Peyer's patch (tissue), 4 donors: ENCODE measurements at places on chromosomes 5 and 9. TPM values are rescaled to one million over a fixed set of nuclear protein-coding genes. Genes with fewer than 3 reads are reported as not detected.

IFNB1 gene
- total RNA-seq, result not detected

ARL10 gene
- total RNA-seq, result 6.2 TPM

CFAP90 gene
- not detected for total RNA-seq

ZCCHC9 gene
- total RNA-seq, result 24.5 TPM

RNF224 gene
- not detected for total RNA-seq

FAM240B gene
- not detected for total RNA-seq

SPTLC1 gene
- total RNA-seq, result 79.4 TPM

NMUR2 gene
- not detected for total RNA-seq

NUTM2F gene
- total RNA-seq, result not detected

PCDHB11 gene
- total RNA-seq, result 2.8 TPM

TXNDC8 gene
- total RNA-seq, result not detected

HCN1 gene
- not detected for total RNA-seq

NTNG2 gene
- total RNA-seq, result 9.1 TPM

MEIKIN gene
- total RNA-seq, result not detected

EGFL7 gene
- total RNA-seq, result 53.1 TPM

RNF180 gene
- total RNA-seq, result 3.3 TPM

GABRA6 gene
- not detected for total RNA-seq

CCDC152 gene
- total RNA-seq, result 0.40 TPM

ZNF883 gene
- total RNA-seq, result not detected

N4BP3 gene
- 2.5 TPM for total RNA-seq

STPG3 gene
- total RNA-seq, result not detected

RFX3 gene
- 3.9 TPM for total RNA-seq

ANKRD34B gene
- not detected for total RNA-seq

KCNV2 gene
- total RNA-seq, result not detected

FSTL4 gene
- 0.35 TPM for total RNA-seq

GABRB2 gene
- total RNA-seq, result not detected

LRRC19 gene
- 6.6 TPM for total RNA-seq

PLAC8L1 gene
- total RNA-seq, result 2.0 TPM

CDC20B gene
- total RNA-seq, result not detected

MEGF10 gene
- 2.5 TPM for total RNA-seq

CDKN2B gene
- total RNA-seq, result 375 TPM
